Right lobe of liver (tissue), 6 donors: ENCODE measurements at places on chromosomes 11 and 22.

DNA sequence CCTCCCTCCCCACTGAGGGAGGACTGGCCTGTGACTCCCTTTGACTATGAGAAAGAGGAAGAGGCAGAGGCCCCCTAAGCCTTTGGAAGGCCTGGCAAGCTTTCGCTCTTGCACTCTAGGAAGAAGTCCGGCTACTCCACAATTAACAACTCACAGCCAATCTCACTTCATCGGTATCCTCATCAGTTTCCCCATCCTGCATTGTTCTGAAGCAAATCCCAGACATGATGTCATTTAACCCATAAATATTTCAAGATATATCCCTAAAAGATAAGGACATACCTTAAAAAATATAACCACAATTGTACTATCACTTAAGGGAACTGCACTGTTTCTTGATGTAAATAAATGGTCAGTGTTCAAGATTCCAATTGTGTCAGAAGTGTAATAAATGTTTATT, 63.1 kb downstream of the CWC15 start:
- DNase-seq, result no peak

- DNase-seq, result peak; percentile 21
Observed at GRCh38 chr11:2791521-2792380, 92.0 kb upstream of the KCNQ1OT1 start.

GRCh38 chr22:20542055-20542454, 34.6 kb downstream of the MED15 start:
- no peak for DNase-seq

GRCh38 chr11:44736791-44737190, 10.0 kb downstream of the TSPAN18 start:
- no peak for DNase-seq

GRCh38 chr11:69641681-69642548, 959 bp downstream of the CCND1 start:
- DNase-seq, result peak; percentile 54

DNA sequence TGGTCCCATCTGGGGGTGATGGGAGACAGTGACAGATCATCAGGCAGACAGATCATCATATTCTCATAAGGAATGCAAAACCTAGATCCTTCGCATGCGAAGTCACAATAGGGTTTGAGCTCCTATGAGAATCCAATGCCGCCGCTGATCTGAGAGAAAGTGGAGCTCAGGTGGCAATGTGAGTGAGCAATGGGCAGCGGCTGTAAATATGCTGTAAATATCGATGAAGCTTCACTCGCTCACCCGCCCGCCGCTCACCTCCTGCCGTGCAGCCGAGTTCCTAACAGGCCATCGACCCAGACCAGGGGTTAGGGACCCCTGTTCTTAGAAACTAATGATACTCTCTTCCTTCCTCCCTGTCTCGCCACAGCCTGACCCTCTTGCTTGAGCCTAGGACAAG, 9.4 kb upstream of the PLA2G6 start:
- no peak for DNase-seq

DNA sequence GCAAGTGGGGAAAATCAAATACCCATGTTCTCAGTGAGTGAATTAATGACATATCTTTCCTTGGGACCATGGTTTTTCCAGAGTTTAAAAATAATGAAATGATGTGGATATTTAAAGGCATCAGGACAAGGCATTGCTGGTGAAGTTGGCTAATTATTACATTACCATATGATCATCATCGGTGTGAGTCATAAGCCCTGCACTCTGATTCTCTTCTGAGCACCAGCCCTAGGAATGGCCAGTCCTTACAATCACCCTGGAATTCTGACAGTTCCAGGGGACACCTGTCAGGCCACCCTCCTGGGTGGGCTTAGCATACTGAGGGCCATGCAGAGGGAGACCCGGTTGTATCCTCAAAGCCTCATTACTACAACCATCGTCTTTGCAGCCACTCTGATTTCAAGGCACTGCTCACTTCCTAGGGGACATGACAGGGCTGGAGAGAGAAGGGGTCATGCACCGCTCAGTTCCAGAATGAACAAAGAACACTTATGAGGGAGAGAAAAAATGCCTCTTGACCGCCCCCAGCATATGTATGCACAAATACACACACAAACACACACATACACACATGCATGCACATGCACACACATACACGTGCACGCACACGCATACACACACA, 365.0 kb downstream of the MIAT start:
- no peak for DNase-seq

DNA sequence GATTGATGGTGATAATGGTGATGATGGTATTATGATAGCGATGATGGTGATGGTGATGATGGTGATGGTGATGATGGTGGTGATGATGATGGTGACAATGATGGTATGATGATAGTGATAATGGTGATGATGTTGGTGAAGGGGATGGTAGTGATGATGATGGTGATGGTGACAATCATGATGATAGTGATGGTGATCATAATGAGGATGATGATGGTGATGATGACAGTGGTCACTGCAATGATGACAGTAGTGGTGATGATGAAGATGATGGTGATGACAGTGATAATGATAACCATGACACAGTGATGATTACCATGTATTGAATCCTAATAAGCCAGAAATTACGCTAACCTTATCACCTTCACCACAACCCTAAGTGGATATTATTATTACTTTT, 128.2 kb downstream of the SHANK2 start:
- DNase-seq, result no peak

DNA sequence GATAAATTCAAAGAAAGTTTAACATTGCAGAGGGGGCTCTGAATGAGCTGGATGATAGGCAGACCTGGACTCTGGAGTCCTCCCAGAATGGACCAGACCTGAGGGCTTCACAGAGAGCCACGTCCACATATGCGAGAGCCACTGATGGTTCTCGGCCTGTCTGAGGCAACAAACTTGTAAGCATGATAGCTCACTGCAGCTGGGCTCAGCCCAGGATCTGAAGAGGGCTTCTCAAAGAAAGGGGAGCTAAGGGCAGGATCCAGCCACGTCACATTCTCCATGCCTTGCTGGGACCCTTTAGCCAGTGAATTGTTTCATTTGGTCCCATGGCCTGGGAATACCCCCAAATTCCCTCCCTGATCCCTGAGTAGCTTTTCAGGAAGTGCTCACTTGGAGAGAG, 98.9 kb downstream of the ATXN10 start:
- no peak for DNase-seq

DNA sequence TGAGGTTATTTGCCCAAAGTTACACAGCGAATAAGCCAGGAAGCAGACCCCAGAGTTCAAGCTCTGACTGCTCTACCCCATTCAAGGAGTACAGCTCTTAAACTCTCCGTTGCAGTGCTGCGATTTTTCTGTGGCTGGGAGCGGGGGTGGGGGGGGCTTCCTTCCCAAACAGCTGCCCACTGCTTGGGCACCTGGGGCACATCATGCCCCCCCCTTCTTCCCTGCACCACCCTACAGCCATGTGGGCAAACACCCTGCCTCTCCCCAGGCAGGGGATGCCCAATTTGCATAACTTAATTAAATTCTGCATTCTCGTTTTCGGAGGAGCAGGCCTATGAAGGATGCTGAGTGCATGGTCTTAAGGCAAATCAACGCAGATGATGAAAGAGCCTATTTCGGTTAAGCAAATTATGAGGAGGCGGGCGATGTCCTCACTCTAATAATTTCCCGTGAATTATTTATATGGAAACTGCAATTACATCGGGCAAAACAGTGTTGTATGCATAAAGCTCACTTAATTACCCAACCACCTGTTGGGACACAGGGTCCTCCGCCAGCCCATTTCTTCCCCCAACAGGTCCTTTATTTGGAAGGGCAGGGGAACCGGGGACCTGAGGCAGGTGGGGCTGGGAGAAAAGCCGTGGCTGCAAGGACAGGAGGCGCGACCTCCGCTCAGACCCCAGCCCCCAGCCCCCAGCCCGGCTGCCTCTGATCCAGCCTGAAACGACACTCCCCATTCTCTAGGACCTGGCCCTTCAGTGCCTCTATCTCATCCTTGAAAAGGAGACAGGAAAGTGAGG, 610.5 kb downstream of the BUD13 start:
- no peak for DNase-seq

DNA sequence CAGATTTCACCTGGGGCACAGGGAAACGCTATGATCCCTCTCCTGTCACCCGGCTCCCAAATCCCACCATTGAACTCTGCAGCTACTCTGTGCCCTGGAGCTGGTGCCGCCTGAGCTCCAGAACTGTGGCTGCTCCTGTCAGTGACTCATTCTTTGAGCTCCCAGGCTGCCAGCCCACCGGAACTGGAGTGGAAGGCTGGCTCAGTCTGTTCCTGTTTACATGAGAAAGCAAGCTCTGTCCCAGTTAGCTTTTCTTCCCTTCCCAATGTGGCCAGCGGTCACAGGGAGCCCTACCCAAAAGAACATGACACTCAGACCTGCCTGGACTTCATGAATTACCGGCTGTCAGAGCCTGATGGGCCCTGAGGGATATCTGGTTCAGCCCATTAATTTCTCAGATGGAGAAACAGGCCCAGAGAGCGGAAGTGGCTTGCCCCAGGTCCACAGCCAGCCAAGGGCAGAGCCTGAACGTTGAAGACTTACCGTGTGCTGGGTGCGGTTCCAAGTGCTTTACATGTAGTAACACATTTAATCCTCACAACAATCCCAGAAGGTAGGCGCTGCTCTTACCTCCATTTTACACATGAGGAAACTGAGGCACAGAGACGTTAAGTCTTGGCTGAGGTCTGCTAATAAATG, 23.8 kb upstream of the IGSF22 start:
- no peak for DNase-seq

GRCh38 chr11:66967670-66968425, 7.3 kb upstream of the C11orf86 start:
- DNase-seq, result no peak

DNA sequence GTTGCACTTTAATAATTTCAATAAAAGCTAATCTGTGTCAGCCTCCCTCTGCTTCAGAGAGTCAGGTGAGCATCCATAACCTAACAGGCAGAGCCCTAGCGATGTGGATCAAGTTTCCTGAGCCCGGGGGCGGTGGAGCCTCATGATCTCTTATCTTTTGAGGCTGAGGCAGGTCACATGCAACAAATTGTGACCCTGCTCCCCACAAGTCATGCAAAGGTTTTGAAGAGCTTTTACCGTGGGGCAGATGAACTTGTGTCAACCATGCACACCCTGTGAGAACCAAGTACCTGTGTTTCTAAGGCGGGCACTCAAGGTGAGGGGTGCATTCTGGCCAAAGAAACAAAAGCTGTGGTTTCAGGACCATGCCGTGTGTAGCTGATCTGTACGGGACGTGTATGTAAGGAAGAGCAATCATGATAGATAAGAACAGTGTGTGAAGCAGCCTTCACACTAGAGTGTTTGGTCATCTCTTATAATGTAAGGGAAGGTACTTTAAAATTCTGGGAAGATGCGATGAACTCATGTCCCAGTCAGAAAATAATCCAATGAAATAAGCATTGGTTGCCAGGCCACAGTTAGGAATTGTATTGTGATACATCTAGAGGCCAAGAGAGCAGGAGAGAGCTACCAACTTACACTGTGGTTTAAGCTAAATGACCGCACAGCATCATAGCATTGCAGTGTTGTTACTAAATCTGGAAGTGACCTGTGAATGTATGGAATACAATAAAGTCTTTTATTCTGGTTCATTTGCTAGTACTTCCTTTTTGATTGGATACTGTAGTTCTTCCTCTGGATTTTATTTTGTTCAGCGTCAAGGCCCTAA, 49.8 kb downstream of the DKK3 start:
- DNase-seq, result no peak

DNA sequence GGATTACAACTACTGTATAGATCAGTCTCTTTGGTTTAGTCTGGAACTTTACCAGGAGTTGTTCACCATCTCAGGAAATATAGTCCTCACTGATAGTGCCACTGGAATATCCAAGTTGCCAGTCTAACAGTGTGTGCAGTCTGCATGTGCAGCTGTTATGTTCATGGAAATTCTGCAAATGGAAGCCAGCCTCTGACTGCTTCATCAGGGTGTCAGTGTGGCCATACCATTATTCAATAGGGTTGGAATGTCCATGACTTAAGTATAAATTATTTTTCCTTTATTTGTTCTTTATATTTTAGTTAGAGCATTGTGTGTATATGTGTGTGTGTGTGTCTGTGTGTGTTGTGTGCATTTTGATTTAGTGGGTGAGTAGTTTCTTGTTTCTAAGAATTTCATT, 51.8 kb downstream of the C11orf96 start:
- DNase-seq, result no peak

- no peak for DNase-seq
Observed at GRCh38 chr11:34530545-34531234, 17.1 kb upstream of the ELF5 start.

DNA sequence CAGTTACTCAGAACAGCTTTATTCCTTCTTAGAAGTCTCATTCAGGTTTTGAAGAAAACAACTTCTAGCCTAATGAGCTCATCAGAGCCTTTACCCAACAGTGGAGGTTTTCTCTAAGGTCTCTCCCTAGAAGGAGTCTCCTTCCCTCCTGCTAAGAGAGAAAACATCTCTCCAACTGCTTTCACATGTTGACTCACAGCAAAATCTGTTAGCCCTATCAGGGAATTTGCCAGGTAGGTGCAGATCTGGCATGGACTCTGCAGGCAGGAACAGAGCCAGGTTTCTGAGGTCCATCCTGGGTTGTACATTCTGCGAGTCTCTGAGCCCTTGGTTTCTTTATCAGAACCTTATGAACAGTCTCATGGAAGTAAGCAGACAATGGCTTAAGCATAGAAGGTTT, 214.4 kb downstream of the HIPK3 start:
- DNase-seq, result peak; percentile 43
